Brain (organoid and tissue), 16 donors: ENCODE measurements at places on chromosomes 1 and 21.

GRCh38 chr1:12185918-12186678 is 19.3 kb downstream of the TNFRSF1B start:
- no peak for DNase-seq

DNA sequence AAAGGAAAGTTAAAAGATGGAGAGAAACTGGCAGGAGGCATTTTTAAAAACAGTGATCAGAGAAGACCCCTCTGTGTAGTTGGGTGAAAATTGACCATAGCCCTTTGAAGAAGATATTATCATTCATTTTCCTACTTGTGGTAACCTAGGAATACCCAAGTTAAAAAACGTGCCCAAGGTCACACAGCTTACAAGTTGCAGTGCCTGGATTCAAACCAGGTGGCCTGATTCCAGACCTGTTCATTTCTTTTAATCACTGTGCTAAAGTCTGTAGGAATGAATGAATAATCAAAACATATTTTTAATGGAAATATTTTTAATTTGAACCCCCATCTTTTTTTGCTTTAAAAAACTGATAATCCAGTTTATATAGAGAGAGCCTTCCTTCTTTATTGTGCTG is 35.6 kb downstream of the MARK1 start:
- no peak for DNase-seq

DNA sequence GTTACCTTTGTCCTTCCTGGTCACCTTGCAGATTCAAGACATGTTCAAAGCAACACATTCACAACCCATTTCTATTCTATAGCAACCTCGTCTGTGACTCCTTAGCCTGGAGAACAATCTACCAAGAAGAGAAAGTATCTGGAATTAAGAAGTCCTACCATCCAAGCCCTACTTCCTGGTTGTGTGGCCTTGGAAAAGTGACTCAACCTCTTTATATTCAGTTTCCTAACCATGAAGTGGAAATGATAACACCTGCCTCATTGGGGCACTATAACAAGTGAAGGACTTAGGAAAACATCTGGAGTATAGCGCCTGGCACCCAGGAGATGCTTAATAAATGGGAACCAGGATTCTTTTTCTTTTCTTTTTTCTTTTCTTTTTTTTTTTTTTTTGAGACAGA is 36.5 kb upstream of the SRRM1 start:
- DNase-seq = no peak

GRCh38 chr1:193321242-193321840 is 134.9 kb upstream of the B3GALT2 start:
- no peak for DNase-seq

DNA sequence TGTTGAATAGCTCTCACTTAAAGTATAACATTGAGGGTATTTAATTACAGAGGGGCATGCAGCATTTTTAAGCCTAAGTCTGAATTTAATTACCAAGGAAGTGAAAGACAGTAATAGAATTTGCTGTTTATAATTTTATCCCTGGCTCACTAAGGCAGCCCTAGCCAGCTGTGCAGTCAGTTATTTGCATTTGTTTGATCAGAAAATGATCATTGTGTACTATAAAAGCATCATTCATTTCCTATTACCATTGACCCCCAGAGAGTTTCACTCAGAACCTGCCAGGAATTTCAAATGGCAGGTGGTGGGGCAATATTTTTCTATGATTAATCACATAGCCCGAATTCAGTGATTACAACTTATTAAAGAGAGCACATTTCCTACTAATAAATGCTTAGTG is 277.1 kb upstream of the KAZN start:
- DNase-seq = no peak

GRCh38 chr21:41950941-41951351 is 2.9 kb downstream of the C2CD2 start:
- no peak for DNase-seq

DNA sequence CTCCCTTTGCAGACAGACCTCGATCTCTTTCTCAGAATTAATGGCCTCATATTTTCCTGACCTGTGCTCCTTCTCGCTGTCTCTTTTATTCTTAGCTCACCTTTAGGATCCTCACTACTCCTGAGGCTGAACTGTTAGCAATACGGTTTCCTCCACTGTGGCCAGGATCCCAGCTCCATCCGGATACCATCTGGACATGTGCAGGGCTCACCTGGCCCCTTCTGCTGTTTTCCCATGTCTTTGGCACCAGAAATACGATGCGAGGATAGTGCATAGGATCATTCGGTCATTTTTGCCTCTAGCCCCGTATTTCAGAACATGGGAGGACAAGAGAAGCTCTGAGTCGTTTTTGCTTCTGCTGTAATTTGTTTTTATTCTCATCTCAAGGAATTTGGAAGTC is 108.5 kb upstream of the KIF26B start:
- DNase-seq = peak; percentile 14

DNA sequence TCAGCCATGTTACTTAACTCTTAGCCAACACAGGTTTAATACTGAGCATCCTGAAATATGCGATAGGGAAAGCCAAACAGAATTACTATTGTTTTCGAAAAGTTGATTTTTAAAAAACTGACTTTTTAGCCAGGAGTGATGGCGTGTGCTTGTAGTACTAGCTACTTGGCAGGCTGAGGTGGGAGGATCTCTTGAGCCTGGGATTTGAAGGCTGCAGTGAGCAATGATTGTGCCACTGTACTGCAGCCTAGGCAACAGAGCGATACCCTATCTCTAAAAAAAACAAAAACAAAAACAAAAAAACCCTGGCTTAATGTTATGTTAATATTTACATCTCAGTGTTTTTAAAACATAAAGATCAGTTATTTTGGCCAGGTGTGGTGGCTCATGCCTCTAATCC is 16.7 kb downstream of the NMNAT1 start:
- no peak for DNase-seq

GRCh38 chr1:83098791-83099190 is 900.1 kb downstream of the TTLL7 start:
- no peak for DNase-seq

DNA sequence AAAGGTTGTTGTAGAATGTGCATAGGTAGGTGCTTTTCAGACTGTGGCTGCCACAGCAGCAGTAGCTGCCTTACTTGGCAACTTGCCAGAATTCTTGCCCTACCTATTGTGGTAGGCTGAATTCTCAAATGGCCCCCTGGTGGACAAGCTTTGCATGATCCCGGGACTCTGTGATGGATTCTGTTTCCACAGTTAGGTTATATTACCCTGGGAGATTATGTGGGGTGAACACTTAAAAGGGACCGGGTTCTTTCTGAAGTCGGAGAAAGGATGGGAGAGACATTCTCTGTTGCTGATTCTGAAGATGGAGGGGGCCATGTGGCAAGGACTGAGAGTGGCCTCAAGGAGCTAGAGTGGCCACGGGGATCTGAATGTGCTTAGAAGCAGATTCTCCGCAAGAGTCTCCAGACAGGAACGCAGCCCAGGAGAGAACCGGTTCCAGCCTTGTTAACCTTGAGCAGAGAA is 32.1 kb upstream of the KCNE1 start:
- DNase-seq = peak; percentile 21

DNA sequence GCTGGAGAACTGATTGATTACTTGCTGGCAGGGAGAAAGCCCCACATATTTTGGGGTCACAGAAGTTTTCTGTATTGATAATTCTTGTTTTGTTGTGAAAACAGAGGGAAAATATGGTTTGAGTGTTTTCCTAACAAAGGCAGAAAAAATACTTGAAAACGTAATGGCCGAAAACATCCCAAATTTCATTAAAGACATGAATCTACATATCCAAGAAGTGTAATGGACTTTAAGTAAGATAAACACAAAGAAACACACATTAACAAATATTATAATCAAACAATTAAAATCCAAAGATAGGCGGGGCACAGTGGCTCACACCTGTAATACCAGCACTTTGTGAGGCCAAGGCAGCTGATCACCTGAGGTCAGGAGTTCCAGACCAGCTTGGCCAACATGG is 39.6 kb downstream of the SHCBP1L start:
- no peak for DNase-seq

DNA sequence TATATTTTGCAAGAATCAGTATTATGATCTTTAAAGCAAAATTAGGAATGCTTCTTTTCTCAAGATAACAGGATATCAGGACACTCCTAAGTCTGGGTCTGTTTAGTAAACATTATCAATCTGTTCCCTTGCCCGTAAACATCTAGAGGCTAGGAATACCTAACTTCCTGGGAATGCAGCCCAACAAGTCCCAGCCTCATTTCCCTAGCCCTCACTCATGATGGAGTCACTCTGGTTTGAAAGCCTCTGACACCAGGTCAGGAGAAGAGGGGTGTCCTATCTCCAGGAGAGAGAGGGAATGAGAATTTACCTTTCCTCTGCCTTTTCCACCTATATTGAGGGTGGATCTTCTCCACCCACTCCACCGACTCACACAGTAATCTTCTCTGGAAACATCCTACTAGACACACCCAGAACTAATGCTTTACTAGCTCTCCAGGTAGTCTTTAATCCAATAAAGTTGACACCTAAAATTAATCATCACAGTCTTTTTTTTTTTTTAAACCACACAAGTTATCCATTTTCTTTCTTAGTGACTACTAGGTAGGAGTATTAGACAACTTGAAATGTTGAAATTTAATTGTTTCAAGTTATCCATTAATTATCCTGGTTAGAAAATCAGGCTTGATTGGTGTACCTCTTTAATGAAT is 659.3 kb downstream of the USP25 start:
- no peak for DNase-seq

GRCh38 chr1:168755800-168756418 is 26.9 kb upstream of the DPT start:
- no peak for DNase-seq

DNA sequence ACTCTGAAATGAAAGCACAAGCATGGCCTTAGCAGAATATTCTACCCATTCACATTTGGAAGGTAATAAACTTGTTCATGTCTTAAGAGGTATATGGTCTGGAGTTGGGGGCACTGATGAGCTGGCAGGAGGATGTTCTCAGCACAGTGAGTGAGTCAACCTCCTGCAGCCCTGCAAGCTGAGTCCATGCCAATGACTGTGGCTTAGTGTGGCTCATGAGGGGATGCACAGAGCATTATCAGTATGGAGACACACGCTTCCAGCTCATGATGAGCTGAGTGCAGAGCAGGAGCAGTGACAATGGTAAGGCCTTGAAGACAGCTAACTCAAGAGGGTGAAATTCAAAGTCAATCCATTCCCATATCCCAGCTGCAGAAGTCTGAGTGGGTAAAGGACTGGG is 102.3 kb downstream of the TNFSF18 start:
- DNase-seq = no peak

GRCh38 chr21:35088319-35088771 is 39.2 kb upstream of the RUNX1 start:
- no peak for DNase-seq
